A549 treated with AZD2906 at 1 μM for 4 hours (cell line): ENCODE measurements at places on chromosomes 3 and 15. TPM values are rescaled to one million over a fixed set of nuclear protein-coding genes. Genes with fewer than 3 reads are reported as not detected.

TGM5 gene
- total RNA-seq, result not detected in 5 replicates

GNAT1 gene
- 0.05 to 0.25 TPM (median 0.22 TPM) in 3 of 5 replicates, not detected in the others for total RNA-seq

HYAL1 gene
- 0.39 to 0.84 TPM (median 0.54 TPM) in 5 replicates for total RNA-seq

VPS33B gene
- total RNA-seq, result 12.9 to 16.5 TPM (median 14.6 TPM) in 5 replicates

ZNF80 gene
- total RNA-seq, result not detected in 5 replicates

REC114 gene
- total RNA-seq, result not detected in 5 replicates

LARP6 gene
- 46.3 to 81.2 TPM (median 74.1 TPM) in 5 replicates for total RNA-seq

KBTBD13 gene
- not detected in 5 replicates for total RNA-seq

ATP13A4 gene
- total RNA-seq, result 0.15 TPM in 1 of 5 replicates, not detected in the others

DNASE1L3 gene
- total RNA-seq, result 0.05 to 0.11 TPM (median 0.10 TPM) in 4 of 5 replicates, not detected in the other

ZNF770 gene
- 13.0 to 16.6 TPM (median 14.7 TPM) in 5 replicates for total RNA-seq

LIPH gene
- total RNA-seq, result 3.9 to 6.0 TPM (median 5.0 TPM) in 5 replicates

NR2E3 gene
- 0.16 to 0.34 TPM (median 0.21 TPM) in 5 replicates for total RNA-seq

PLA2G4E gene
- total RNA-seq, result 0.06 TPM in 1 of 5 replicates, not detected in the others

OR5K2 gene
- total RNA-seq, result not detected in 5 replicates

ERC2 gene
- total RNA-seq, result 0.14 to 0.19 TPM in 2 of 5 replicates, not detected in the others

DNAH1 gene
- total RNA-seq, result 0.64 to 1.2 TPM (median 0.90 TPM) in 5 replicates

SYNPR gene
- not detected in 5 replicates for total RNA-seq

TRH gene
- not detected in 5 replicates for total RNA-seq

CACNA2D3 gene
- 0.09 to 0.32 TPM (median 0.16 TPM) in 5 replicates for total RNA-seq

GATA2 gene
- total RNA-seq, result 3.9 to 5.6 TPM (median 4.9 TPM) in 5 replicates

SERINC4 gene
- total RNA-seq, result 0.05 to 0.10 TPM (median 0.09 TPM) in 4 of 5 replicates, not detected in the other

STOML1 gene
- total RNA-seq, result 10.2 to 14.1 TPM (median 11.9 TPM) in 5 replicates

GOLGA8K gene
- 0.31 to 1.2 TPM (median 0.75 TPM) in 5 replicates for total RNA-seq

CCDC12 gene
- total RNA-seq, result 61.2 to 98.0 TPM (median 62.5 TPM) in 5 replicates

KY gene
- total RNA-seq, result 0.05 to 0.09 TPM (median 0.07 TPM) in 5 replicates

C3orf20 gene
- total RNA-seq, result 0.02 to 0.07 TPM (median 0.05 TPM) in 3 of 5 replicates, not detected in the others

TMEM41A gene
- total RNA-seq, result 20.4 to 21.4 TPM (median 20.9 TPM) in 5 replicates

RBPMS2 gene
- total RNA-seq, result 5.9 to 8.8 TPM (median 8.3 TPM) in 5 replicates

LRRC57 gene
- total RNA-seq, result 10.4 to 13.5 TPM (median 11.9 TPM) in 5 replicates

ZNF619 gene
- 1.6 to 2.1 TPM (median 1.9 TPM) in 5 replicates for total RNA-seq

CPLX3 gene
- not detected in 5 replicates for total RNA-seq

VGLL3 gene
- 6.7 to 11.3 TPM (median 10.7 TPM) in 5 replicates for total RNA-seq

CKMT1A gene
- 2.6 to 3.5 TPM (median 3.3 TPM) in 5 replicates for total RNA-seq

AGBL1 gene
- total RNA-seq, result not detected in 5 replicates

RPL39L gene
- total RNA-seq, result 46.3 to 52.0 TPM (median 50.0 TPM) in 5 replicates

TJP1 gene
- total RNA-seq, result 57.8 to 93.2 TPM (median 72.8 TPM) in 5 replicates

GRAMD1C gene
- total RNA-seq, result 0.24 to 0.78 TPM (median 0.46 TPM) in 5 replicates

TLR9 gene
- total RNA-seq, result 0.03 to 0.05 TPM (median 0.04 TPM) in 3 of 5 replicates, not detected in the others

TRPM1 gene
- not detected in 5 replicates for total RNA-seq

FBXL2 gene
- 6.9 to 8.0 TPM (median 7.5 TPM) in 5 replicates for total RNA-seq

ZPLD1 gene
- 0.02 to 0.06 TPM (median 0.03 TPM) in 4 of 5 replicates, not detected in the other for total RNA-seq

TUBGCP4 gene
- total RNA-seq, result 4.2 to 5.7 TPM (median 5.2 TPM) in 5 replicates

SLC7A14 gene
- not detected in 5 replicates for total RNA-seq

CRYGS gene
- total RNA-seq, result 0.39 to 0.85 TPM (median 0.63 TPM) in 5 replicates

COX17 gene
- 99.5 to 114 TPM (median 103 TPM) in 5 replicates for total RNA-seq

TOPAZ1 gene
- not detected in 5 replicates for total RNA-seq

SPINK8 gene
- not detected in 5 replicates for total RNA-seq

RYR3 gene
- total RNA-seq, result 0.02 to 0.07 TPM (median 0.02 TPM) in 5 replicates

ZNF660 gene
- total RNA-seq, result not detected in 5 replicates

PLD1 gene
- 6.3 to 8.9 TPM (median 8.0 TPM) in 5 replicates for total RNA-seq

POTEB gene
- total RNA-seq, result not detected in 5 replicates

FHIT gene
- total RNA-seq, result 0.61 to 1.3 TPM (median 0.75 TPM) in 5 replicates

GPR156 gene
- total RNA-seq, result 0.30 to 0.39 TPM (median 0.33 TPM) in 5 replicates

SCN11A gene
- 0.01 to 0.02 TPM (median 0.01 TPM) in 3 of 5 replicates, not detected in the others for total RNA-seq

CD96 gene
- total RNA-seq, result not detected in 5 replicates

FSTL1 gene
- 41.7 to 65.9 TPM (median 62.0 TPM) in 5 replicates for total RNA-seq

ARL6IP5 gene
- total RNA-seq, result 76.3 to 103 TPM (median 80.3 TPM) in 5 replicates
